Activated T-cell treated with anti-CD3 and anti-CD28 coated beads, Interleukin-2, amount 50 U/mL, for 72 hours (primary cell): ENCODE measurements at places on chromosomes 1 and 21.

DNA sequence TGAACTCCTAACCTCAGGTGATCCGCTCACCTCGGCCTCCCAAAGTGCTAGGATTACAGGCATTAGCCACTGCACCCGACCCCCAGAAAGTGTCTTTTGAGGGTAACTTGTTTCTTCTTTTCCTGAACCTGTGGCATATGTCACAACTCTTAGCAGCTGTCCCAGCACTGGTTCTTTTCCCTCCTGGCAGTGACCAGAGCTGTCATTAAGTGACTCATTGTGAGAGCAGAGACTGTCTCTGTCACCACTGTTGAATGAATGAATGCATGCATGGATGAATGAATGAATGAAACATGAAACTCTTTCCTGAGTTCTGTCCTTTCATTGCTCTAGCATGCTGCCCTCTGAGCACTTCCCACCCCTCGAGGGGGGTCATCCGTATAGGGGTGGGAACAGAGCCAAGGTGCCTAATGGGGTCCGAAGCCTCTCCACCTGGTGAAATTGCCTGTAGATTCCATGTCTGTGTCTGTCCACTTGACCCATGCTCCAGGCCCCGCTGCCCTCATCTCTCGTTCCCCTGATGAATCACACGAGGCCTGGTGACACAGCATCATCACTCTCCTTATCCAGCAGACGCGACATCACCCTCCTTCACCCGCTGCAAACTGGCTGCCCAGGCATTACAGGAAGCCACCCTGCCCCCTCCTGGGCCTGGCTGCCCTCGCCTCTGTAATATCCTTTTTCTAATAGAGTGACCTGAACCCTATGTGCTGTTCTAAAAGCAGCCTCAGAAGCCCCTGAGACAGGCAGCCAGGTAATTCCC lies 75.0 kb downstream of the IGSF21 start:
- no peak for DNase-seq

- DNase-seq, result no peak
These were observed 23.4 kb upstream of the POU2F1 start for GRCh38 chr1:167197236-167197635.

DNA sequence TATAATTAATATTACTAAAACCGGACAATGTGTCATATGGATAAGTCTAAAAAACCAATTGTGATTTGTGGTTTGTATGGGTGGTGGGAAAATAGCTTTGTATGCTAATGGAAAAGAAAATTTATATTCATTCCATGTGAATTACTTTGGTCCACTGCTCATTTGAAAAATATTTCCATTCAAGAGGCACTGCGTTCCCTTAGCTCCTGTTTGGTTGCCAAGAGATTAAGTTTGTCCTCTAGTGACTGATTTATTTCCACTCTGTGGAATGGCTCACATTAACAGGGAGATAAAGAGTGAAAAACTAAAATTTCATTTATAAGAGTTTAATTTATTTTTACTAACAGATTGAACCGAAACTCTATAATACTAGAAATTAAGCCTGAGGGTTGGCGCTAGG lies 744.1 kb upstream of the CHRM3 start:
- no peak for DNase-seq

- no peak for DNase-seq
These were observed 220.0 kb downstream of the TM2D1 start for GRCh38 chr1:61504852-61505390.

DNA sequence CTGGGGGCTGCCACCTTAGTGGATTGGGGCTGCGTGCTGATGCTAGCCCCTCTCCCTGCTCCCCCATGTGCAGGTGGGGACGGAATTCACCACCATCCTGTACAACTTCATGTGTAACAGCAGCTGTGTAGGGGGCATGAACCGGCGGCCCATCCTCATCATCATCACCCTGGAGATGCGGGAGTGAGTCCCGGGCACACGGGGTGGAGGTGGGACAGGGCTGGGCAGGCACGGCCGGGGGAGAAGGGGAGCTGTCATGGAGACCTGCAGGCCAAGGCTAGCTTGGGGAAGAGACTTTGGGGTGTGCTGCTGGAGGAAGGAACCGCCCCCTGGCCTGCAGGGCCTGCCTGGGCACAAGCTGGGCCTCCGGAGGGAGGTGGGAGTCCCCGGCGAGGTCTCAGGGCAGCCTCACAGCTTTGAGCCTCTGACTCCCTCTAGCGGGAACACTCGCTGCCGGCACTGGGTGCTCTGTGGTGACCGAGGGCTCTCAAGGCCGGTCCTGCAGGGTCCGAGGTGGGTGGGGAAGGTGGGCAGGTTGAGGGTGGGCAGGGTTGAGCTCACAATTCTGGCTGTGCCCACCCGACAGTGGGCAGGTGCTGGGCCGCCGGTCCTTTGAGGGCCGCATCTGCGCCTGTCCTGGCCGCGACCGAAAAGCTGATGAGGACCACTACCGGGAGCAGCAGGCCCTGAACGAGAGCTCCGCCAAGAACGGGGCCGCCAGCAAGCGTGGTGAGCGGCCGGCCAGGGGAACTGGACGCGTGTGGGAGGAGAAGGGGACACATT lies 25.0 kb upstream of the CCDC27 start:
- peak; percentile 25 for DNase-seq

DNA sequence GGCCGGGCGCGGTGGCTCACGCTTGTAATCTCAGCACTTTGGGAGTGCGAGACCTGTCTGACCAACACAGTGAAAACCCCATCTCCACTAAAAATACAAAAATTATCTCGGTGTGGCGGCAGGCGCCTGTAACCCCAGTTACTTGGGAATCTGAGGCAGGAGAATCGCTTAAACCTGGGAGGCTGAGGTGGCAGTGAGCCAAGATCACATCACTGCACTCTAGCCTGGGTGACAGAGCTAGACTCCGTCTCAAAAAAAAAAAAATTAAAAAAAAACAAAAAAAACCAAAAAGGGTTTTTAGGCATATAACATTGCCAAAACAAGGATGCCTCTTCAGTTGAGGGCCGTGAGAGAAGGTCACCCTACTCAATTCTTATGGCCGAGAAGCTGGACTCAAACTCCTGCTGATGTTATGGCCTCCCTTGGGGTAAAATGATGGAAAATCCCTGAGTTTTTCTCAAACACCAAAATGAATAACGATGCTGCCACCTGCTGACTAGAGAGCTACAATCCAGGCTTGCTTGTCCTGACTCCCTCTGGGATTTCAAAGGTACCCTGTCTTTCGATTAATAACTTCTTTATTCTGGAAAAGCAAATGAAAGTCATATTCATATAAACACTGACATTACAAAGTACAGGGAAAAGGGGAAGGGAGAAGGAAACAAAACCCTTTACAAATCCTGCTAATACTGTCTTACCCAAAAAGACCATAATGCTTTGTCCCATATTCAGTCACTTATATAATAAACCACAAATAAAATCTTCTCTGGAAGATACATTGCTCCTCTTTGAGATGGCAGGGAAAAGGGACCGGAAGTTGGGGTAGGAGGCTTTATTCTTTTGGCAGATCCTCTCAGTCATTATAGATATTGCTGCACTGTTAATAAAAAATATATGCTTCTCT lies 10.7 kb downstream of the RAB42 start:
- DNase-seq, result peak; percentile 30

- DNase-seq, result no peak
These were observed 1457.5 kb downstream of the KCNT2 start for GRCh38 chr1:195150768-195151167.

- no peak for DNase-seq
These were observed 810.2 kb upstream of the ADAMTS5 start for GRCh38 chr21:27776925-27777553.

GRCh38 chr1:174975764-174976163 lies 24.0 kb upstream of the CACYBP start:
- no peak for DNase-seq

DNA sequence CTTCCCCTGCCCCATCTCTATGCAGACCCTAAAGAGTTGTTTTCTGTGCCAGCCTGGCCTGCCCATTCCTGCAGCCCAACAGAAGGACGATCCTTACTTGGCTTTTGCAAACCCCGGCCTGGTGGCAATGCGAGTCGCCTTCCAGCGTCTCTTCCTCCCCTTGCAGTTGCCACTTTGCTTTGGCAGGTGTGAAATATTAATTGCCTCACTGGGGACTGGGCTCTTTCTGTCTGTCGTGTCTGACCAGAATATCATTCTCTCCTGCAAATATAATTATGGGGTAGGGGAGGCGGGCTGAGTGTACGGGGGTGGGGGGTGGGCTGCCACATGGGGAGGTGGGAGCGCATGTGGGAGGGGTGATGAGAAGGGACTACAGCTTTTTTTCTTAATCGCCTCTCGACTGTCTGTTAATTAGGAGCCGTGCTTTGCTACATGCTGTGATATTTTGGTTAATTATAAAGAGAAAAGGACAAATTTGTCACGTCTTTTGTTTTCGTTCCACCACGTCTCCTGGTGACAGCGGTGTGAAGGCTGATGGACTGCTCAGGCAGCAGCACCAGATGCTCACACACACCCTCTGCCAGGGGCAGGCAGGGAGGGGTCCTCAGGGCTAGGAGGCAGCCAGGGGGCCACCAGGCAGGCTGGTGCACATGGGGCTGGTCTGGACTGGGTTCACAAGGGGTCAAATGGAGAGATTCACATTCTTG lies 80.1 kb upstream of the CD34 start:
- DNase-seq, result no peak

GRCh38 chr1:110216844-110217444 lies 6.8 kb downstream of the KCNC4 start:
- DNase-seq, result peak; percentile 51

GRCh38 chr1:17562375-17562774 lies 22.9 kb downstream of the ARHGEF10L start:
- DNase-seq, result no peak

DNA sequence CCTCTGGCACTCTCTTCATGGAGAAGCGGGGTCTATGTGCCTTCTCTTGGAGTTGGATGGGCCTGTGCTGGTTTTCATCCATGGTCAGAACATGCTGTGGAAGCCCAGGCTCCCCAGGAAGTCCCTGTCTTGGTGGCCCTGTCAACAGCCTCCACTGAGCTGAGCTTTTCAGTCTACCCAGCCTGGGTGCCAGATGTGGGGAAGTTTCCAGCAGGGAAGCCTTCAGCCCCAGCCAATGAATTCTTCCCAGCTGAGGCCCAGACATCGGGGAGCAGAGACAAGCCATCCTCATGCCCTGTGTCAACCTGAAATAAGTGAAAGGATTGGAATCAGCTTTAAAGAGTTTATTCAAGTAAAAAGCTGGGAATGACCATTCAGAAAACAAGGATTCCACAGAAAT lies 75.1 kb upstream of the PGBD5 start:
- DNase-seq, result no peak

GRCh38 chr1:231186356-231187115 lies 24.7 kb downstream of the TRIM67 start:
- DNase-seq, result no peak

DNA sequence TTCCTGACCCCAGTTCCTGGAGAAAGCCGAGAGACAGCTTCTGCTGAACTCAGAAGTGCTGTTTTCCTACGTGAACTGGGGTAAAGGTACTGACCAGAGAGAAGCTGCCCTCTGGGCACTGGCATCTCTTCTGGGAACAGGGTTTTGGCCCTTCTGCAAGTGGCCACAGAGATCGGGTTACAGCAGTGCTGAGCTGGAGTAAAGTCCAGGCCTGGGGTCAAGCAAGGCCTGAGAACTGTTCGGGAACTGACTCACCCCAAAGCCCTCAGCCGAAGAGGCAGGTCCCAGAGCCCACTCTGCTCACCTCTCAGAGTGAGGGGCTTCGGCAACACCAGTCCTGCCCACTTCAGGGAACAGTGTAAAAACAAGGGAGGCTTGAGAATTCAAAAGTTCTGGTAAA lies 177.2 kb upstream of the RUNX1 start:
- no peak for DNase-seq

GRCh38 chr1:215825056-215825455 lies 258.0 kb downstream of the KCTD3 start:
- DNase-seq, result no peak

DNA sequence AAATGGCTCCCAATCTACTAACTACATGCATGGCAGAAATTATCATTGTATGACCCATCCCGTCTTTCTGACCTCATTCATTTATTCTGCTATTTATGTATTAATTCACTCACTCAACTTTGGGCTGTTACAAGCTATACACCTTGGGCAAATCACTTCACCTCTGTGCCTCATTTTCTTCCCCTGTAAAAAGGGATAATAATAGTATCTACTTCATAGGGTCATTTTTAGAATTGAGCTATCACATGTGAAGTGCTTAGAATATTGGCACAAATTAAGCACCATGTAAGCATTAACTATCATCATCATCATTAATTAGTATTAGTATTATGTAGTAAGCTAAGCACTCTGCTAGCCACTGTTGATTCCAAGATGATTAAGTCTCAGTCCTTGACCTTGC lies 52.1 kb downstream of the NMNAT2 start:
- no peak for DNase-seq

DNA sequence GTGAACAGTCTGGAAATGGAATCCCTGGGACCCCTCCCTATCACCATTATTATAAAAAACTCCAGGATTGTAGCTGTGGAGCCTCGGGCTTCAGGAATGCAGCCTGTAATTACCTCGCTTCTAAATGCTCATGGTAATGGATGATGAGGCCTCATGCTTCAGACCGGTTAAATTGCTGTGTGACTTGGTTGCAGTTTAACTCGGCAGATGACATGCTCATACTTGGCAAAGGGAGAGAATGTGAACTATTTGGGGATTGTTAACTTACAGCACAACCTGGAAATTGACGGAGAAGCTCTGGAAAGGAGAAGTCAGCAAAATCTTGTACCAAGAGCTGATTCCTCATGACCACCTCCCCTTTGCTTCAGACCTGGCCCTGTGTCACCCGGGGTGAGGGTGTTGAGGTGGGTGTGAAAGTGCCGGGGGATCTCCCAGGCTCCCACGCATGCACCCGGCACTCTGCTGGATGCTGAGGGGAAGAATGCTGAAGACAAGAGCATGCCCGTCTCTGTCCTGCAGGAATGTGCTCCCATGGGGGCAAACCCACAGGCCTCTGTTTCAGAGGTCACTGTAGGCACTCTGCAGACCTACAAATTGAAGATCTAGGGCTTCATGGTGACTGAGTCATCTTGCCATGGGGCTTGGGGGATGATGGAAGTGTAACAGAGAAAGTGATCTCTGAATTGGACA lies 364.8 kb downstream of the RPS6KC1 start:
- DNase-seq, result no peak

GRCh38 chr1:59004755-59005154 lies 220.9 kb upstream of the JUN start:
- no peak for DNase-seq

DNA sequence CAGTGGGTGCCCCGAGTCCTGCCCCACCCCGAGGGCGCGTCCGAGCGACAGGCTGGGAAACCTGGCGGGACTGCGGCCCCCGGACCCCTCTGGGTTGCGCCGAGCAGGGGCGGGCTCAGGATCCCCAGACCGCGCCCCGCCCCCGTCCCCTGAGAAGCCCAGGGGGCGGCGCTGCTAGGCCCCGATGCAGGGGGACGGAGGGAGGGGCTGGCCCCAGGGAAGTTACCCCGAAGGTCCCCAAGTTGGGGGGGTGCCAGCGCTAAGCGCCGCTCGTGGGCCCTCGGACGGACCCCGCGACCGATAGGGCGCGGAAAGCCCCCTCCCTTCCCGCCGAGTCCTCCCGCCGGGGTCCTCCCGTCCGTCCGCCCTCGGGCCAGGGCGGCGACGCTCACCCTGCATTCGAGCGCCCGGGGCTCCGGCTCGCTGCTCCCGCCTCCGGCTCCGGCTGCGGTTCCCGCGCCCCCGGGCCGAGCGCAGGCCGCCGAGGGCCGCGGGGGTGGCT lies 414 bp downstream of the GPR153 start:
- peak; percentile 26 for DNase-seq
